ENCODE measurements at places on chromosomes 12 and 14.

GRCh38 chr14:32352631-32353030, 23.5 kb downstream of the AKAP6 start:
- no peak for DNase-seq

DNA sequence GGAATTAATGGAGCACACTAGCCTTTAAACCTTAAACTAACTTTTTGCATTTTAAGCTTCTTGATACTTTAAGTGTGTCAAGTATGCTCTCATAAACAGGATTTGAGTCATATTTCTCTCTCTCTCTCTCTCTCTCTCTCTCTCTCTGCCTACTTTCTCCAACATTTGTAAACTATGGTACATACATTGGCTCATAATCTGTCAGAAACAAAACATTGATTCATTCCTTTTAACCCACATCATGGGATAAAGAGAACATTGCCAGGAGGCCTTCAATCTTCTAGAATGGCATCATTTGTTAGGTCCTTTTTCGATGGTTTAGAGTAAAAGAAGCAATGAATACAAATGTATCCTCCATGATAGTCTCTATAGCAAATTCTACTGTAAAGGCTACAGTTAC, 81.6 kb upstream of the RERGL start:
- no peak for DNase-seq

DNA sequence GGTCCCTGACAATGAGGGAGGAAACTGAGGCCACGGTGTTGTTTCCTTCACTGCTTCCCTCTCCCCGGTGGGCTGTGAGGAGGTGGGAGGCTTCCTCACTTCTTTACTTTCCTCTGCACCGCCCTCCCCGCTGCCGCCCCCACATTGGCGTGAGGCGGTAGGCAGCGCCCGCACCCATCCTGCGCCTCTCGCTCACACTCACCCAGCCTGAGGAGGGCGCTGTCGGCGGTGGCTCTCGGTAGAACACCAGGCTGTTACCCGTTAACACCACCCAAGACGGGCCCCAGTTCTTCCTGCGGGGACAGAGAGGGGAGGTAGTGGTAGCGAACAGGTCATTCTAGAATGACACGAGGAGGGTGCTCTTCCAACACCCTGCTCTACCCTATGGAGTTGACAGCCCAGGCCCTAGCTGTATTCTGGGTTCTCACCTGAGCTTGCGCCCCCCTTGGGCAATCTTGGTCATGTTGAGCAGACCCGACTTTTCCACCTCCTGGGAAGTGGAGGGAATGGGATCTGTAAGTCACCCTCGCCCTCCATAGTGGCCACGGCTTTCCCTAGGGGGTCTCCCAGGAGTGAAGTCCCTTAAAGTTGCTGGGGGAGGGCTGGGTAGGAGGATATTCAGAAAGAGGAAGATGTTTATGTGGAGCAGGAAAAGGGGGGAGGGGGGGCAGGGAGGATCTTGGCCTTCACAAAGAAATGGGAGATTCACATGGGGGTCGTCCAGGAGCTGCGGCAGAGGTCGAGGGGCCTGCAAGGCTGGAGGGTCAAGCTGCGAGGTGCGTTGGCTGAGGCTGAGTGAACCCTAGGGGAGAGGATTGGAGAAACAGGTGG, 3.3 kb downstream of the ARHGAP9 start:
- DNase-seq: no peak

- DNase-seq: no peak
Observed at GRCh38 chr14:35079742-35080141, 33.7 kb downstream of the FAM177A1 start.

- no peak for DNase-seq
Observed at GRCh38 chr14:99745307-99745951, 47.8 kb upstream of the EML1 start.

DNA sequence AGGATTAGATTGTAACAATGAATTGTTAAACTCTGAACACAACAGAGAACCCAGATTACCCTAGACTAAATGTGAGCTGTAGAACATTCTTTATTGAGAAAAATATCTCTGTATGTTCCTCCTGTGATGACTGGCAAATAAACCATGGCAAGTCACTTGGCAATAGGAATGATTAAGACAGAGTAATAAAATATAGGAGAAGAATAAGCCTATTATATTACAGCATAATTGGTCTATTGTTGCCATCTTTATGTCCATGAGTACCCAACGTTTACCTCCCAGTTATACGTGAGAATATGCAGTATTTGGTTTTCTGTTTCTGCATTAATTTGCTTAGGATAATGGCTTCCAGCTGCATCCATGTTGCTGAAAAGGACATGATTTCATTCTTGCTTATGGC, 211.2 kb upstream of the AVPR1A start:
- no peak for DNase-seq

GRCh38 chr14:34775342-34775741, 60.9 kb upstream of the CFL2 start:
- no peak for DNase-seq

DNA sequence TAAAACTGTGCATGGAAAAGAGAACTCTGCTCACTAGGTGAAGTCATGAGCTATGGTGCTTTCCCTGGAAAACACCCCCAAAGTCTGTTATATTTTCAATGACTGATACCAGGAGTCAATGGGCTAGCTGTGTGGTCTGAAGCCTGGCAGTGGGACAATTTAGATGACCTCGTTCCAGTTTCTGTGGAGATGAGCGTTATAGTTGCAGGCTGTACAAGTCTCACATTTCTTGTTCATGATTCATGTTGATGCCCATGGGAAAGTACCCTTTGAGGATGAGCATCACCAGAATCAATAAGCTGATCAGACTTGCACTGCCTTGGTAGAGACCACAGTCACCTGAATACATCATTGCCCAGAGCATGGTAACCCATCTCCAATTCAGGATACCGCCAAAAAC, 70.7 kb downstream of the NOVA1 start:
- no peak for DNase-seq

- no peak for DNase-seq
Observed at GRCh38 chr12:67650388-67651131, 2.0 kb downstream of the DYRK2 start.

- DNase-seq: peak; percentile 64
Observed at GRCh38 chr12:49068879-49069506, 786 bp downstream of the RHEBL1 start.

GRCh38 chr12:124917135-124917840, 2.8 kb upstream of the UBC start:
- DNase-seq: peak; percentile 98

DNA sequence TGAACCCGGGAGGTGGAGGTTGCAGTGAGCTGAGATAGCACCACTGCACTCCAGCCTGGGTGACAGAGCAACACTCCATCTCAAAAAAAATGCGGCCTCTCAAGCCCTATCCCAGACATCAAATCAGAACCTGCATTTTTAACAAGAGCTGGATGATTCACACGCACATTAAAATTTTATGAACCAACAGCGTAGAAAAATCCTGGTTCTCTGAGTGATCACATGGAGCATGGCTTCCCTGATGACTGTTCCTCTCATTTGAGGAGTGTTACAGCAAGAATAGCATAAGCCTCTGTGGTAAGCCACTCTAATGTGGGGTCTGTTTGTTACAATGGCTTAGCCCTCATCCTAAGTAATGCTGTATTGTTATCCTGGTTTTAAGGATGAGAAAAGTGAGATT, 163.6 kb downstream of the BRMS1L start:
- no peak for DNase-seq

- peak; percentile 83 for DNase-seq
Observed at GRCh38 chr12:6829536-6830220, 1.5 kb downstream of the P3H3 start.

DNA sequence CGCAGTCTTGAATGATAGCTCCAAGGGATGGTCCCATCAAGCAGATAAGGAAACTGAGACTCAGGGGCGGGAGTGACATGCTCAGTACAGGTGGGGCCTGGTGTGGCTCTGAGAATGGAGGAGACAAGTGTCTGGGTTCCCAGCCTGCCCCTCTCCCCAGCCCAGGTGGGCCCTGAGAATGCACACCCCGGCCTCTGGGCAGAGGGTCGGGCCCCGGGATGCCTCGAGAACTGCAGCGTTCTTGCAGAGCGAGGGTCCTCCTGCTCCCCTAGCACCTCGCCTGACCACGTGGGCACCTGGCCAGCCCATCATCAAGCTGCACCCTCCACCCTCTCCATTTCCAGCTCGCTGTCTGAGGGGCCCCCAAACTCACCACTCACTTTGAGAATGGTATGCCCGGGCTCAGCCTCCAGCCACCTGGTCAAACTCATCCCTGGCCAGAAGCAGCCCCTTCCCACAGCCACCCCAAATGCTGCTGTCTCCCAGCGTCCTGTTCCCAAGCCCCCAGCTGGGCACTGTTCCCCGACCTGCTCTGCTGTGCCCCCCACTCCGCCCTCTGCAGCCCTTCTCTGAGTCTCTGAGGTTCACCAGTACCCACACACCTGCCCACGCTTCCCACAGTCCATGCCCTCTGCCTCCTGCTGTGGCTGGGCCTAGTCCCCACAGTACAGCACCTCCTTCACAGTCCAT, 44.3 kb downstream of the CYP46A1 start:
- peak; percentile 42 for DNase-seq

DNA sequence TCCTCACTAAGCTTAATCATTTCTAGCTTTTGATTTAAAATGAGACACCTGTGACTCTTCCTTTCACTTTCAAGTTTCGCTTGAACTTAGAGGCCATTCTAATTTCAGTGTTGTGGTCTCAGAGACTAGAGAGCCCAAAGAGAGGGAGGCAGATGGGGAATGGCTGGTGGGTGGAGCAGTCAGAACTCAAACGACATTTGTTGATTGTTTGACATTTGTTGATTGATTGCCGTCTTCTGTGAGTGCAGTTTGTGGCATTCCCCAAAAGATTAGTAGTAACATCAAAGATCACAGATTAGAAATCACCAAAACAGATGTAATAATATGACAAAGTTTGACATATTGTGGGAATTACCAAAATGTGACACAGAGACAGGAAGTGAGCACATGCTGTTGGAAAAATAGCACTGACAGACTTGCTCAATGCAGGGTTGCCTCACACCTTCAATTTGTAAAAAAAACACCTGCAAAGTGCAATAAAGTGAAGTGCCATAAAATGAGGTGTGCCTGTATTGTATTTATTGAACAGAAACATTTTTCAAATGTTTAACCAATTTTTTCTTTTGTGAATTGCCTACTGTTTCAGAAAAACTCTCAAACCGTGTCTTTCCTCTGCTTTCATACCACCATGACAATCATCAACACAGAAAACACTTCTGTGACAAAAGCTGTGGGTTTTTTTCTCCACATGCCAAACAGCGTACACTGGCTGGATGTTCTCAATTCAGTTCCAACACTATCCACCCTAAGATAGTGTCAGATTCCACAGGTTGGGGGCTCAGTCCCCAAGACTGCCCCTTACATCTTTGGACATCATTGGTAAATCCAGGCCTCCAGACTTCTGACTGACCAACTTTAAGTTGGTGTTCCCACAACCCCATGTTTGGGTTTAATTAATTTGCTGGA, 376.3 kb upstream of the RGS6 start:
- DNase-seq: no peak

- DNase-seq: no peak
Observed at GRCh38 chr12:115636546-115636945, 640.9 kb downstream of the MED13L start.

DNA sequence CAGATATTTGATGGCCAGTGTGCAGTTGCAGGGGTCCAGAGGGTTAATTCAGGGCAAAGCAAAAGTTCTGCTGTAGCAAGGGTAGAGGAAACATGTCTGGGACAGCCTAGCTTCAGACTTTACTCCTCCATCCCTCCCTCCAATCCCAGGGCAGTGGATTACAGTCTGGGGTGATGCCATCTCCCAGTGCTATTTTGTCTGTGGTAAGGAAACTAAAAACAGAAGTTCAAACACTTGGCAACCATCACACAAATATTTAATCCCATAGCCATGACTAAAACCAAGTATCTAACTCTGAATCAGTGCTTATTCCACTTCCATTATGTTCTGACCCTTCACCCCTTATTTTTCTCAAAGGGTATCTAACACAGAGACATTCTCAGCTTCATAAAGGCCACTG, 61.8 kb downstream of the PIK3C2G start:
- no peak for DNase-seq

DNA sequence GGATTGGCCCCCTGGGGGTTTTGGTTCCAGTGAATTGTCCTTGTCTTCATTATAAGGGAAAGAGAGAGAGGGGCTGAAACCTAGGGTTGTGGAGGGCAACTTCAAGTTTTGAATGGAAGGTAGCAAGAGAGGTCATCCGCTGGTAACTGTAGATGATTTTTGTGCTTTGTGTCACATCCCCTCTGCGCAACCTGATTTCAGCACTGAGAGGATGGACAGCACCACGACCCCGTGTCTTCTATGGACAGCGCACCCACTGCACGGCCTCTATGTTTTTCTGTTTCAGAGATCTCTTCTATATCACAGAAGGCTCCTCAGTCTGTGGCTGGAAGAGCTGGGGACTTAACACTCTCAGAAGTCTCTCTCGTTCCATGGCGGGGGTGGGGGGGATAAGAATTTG, 127.0 kb upstream of the RPH3A start:
- DNase-seq: peak; percentile 74

- no peak for DNase-seq
Observed at GRCh38 chr12:53568809-53569557, 57.2 kb downstream of the ATF7 start.

DNA sequence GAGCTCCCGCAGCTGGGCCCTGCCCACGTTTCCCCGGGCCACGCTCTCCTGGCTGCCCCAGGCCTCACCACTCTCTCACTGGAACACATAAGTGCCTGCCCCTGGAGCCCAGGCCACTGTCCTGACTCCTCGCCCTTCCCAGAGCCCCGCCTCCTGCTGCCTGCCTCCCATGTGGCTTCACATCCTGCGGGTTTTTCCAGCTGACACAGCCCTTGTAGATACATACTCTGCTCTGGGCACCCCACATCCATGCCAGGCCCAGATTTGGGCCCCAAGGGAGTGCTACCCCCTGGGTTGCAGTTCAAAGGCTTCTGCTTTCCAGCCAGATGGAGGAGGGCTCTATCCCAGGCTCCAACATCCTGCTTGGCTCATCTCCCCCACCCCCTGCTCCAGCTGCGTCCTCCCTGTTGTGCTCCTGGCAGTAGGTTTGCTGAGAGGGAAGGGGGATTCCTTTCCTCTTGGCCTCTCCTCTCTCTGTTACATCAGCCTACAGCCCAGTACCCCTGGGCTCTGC, 60.1 kb downstream of the TSPAN9 start:
- no peak for DNase-seq

- DNase-seq: no peak
Observed at GRCh38 chr12:27163048-27163715, 80.8 kb upstream of the C12orf71 start.

DNA sequence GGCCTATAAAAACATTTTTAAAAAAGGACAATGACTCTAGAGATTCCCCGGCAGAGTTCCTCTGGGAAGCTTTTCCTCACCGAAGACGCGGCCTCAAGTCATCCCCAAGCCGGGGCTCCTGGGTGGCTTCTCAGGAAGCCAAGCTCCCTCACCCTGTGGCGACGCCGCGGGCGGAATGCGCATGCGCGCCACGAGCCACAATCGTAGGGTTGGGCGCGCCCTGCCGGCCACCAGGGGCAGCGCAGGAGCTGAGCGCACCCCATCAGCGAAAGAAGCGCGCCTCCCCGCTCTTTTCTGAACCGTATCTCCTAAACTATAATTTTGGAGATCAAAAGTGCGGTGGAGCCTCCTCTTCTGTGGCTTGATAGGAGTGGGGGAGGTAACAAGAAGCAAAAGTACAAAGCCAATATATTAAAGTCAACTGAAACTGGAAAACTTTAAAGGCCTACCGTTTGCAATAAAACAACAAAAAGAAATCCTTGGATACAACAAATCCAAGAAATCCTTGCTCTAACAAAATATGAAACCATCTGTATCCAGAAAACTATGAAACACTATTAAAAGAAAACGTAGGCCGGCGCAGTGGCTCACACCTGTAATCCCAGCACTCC, 17.4 kb upstream of the CHFR start:
- DNase-seq: peak; percentile 91

All from ecto neural progenitor cell (in vitro differentiated cells).